Placental pericyte (primary cell): ENCODE measurements at places on chromosomes 6 and 20. TPM values are rescaled to one million over a fixed set of nuclear protein-coding genes. Genes with fewer than 3 reads are reported as not detected.

Gene ZSWIM1
- 8.1 and 14.0 TPM in 2 replicates for total RNA-seq

Gene SLC35A1
- total RNA-seq: 9.2 and 11.7 TPM in 2 replicates

Gene MOCS1
- total RNA-seq: 11.6 and 13.3 TPM in 2 replicates

Gene LPA
- not detected in 2 replicates for total RNA-seq

Gene LRRC73
- 0.57 and 0.66 TPM in 2 replicates for total RNA-seq

Gene DEFB124
- not detected in 2 replicates for total RNA-seq

Gene SNAP25
- under 0.01 and 5.9 TPM in 2 replicates for total RNA-seq

Gene TGM6
- not detected in 2 replicates for total RNA-seq

Gene NPEPL1
- 33.2 and 45.3 TPM in 2 replicates for total RNA-seq

Gene COL9A1
- total RNA-seq: not detected in 2 replicates

Gene KHDRBS2
- not detected in 2 replicates for total RNA-seq

Gene SRMS
- not detected in 2 replicates for total RNA-seq

Gene PTGIS
- 0.14 and 4.6 TPM in 2 replicates for total RNA-seq

Gene SIRPG
- not detected in 2 replicates for total RNA-seq

Gene GSTA3
- total RNA-seq: not detected in 2 replicates

Gene ZGPAT
- total RNA-seq: 20.6 and 24.9 TPM in 2 replicates

Gene HLA-DOB
- 0.14 TPM in 1 of 2 replicates, not detected in the other for total RNA-seq

Gene ERVFRD-1
- total RNA-seq: 0.22 TPM in 1 of 2 replicates, not detected in the other

Gene FYN
- 66.9 and 121 TPM in 2 replicates for total RNA-seq

Gene EPPIN
- total RNA-seq: not detected in 2 replicates

Gene RNF144B
- total RNA-seq: 0.44 and 1.4 TPM in 2 replicates

Gene TGM2
- 1,446 and 1,516 TPM in 2 replicates for total RNA-seq

Gene RWDD2A
- 2.7 and 8.1 TPM in 2 replicates for total RNA-seq

Gene BNIP5
- total RNA-seq: not detected in 2 replicates

Gene SERPINB6
- 87.8 and 113 TPM in 2 replicates for total RNA-seq

Gene LAMA2
- 25.5 and 193 TPM in 2 replicates for total RNA-seq

Gene CCDC170
- total RNA-seq: under 0.01 and 1.0 TPM in 2 replicates

Gene TCP1
- 131 and 327 TPM in 2 replicates for total RNA-seq

Gene PDE10A
- total RNA-seq: 2.0 and 11.6 TPM in 2 replicates

Gene BTBD3
- 19.7 and 54.7 TPM in 2 replicates for total RNA-seq

Gene CCM2L
- not detected in 2 replicates for total RNA-seq

Gene SS18L1
- total RNA-seq: 8.8 and 17.6 TPM in 2 replicates

Gene RNF182
- under 0.01 and 2.3 TPM in 2 replicates for total RNA-seq

Gene BANF2
- total RNA-seq: not detected in 2 replicates

Gene BMP5
- not detected in 2 replicates for total RNA-seq

Gene KIFC1
- total RNA-seq: 1.1 and 68.3 TPM in 2 replicates

Gene ADGRB3
- total RNA-seq: 0.29 TPM in 1 of 2 replicates, not detected in the other

Gene SALL4
- total RNA-seq: 0.29 and 0.88 TPM in 2 replicates

Gene FAM209B
- total RNA-seq: not detected in 2 replicates

Gene CCN6
- not detected in 2 replicates for total RNA-seq

Gene CD93
- 0.43 TPM in 1 of 2 replicates, not detected in the other for total RNA-seq

Gene GSTA2
- total RNA-seq: not detected in 2 replicates

Gene LRRC1
- total RNA-seq: 9.2 and 16.9 TPM in 2 replicates

Gene OR2B6
- not detected in 2 replicates for total RNA-seq

Gene NOP56
- total RNA-seq: 148 and 182 TPM in 2 replicates

Gene OR2H1
- not detected in 2 replicates for total RNA-seq

Gene MYB
- 0.43 TPM in 1 of 2 replicates, not detected in the other for total RNA-seq

Gene GGTLC1
- total RNA-seq: not detected in 2 replicates
